HS-5 (cell line): ENCODE measurements at places on chromosomes 13 and 19.
A peak's percentile ranks its signal among the peaks of the same experiment; 100 is the strongest.

DNA sequence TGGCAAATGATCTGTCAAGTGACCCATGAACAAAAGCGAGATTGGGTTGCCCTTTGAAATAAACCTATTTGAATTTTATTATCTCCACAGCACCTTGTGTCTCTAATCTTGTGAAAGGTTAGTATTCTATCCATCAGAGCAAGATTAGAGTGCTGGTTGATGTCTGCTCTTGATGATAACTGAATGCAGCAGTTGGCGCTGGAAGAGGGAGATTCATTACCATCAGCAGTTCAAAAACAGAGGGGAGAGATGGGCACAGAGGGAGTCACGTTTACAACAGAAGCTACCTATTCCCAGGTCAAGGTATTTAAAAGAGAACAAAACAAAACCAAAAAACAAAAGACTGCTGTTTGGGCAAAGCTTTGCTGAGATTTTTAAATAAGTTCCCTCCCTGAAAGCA is 588.1 kb downstream of the GPC6 start:
- no peak for DNase-seq

DNA sequence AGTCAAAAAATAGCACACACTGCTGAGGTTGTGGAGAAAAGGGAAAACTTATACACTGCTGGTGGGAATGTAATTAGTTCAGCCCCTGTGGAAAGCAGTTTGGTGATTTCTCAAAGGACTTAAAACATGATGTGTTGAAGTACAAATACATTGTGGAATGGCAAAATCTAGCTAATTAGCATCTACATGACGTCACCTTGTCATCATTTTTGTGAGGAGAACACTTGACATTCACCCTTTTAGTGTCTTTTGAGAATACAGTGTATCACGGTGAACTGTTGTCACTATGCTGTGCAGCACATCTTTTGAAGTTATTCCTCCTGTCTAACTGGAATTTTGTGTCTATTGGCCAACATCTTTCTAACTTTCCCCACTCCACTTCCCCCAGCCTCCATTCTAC is 5.6 kb downstream of the OR7A10 start:
- DNase-seq = no peak

GRCh38 chr13:98890186-98890585 is 87.7 kb downstream of the DOCK9 start:
- peak; percentile 65 for DNase-seq

DNA sequence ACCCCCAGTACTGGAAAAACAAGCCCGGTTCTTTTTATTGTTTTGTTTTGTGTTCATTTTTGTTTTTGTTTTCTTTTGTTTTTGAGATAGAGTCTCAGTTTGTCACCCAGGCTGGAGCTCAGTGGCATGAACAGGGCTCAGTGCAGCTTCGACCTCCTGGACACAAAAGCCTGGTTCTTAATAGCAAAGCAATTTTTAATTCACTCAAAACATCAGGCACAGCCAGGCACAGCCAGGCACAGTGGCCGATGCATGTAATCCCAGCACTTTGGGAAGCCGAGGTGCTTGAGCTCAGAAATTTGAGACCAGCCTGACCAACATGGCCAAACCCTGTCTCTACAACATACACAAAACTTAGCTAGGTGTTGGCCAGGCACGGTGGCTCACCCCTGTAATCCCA is 30.7 kb downstream of the INSR start:
- DNase-seq = no peak

DNA sequence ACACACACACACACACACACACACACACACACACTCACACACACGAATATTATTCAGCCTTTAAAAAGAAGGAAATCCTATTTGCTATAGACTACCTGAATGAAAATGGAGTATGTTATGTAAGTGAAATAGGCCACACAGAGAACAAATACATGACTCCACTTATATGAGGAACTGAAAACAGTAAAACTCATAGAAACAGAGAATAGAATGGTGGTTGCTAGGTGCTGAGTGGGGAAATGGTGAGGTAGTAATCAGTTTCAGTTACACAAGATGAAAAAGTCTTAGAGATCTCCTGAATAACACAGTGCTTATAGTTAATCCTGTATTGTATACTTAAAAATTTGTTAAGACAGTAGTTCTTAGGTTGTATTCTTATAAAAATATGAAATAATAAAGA is 8.2 kb downstream of the ZNF677 start:
- DNase-seq = no peak

- DNase-seq = no peak
These were observed 8.7 kb downstream of the HIPK4 start for GRCh38 chr19:40381321-40381720.

GRCh38 chr13:32594157-32594738 is 8.0 kb downstream of the PDS5B start:
- no peak for DNase-seq

DNA sequence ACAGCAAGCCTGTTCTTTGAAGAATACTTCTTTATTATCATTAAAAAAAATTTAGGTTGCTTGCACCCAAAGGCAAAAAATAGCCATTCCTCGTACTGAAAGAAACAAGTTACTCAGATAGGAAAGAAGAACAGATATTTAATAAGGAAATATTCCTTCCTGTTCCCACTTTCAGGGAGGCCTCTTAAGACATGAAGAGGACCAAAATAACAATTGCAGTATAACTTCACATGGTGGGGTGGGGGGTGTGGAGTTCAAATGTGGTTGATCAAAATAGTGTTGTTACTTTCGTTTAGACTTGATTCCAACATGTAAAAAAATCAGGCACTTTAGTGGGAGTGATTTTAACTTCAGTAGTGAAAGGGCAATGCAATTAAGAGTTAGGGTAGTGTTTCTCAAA is 3.6 kb downstream of the RGCC start:
- DNase-seq = no peak

DNA sequence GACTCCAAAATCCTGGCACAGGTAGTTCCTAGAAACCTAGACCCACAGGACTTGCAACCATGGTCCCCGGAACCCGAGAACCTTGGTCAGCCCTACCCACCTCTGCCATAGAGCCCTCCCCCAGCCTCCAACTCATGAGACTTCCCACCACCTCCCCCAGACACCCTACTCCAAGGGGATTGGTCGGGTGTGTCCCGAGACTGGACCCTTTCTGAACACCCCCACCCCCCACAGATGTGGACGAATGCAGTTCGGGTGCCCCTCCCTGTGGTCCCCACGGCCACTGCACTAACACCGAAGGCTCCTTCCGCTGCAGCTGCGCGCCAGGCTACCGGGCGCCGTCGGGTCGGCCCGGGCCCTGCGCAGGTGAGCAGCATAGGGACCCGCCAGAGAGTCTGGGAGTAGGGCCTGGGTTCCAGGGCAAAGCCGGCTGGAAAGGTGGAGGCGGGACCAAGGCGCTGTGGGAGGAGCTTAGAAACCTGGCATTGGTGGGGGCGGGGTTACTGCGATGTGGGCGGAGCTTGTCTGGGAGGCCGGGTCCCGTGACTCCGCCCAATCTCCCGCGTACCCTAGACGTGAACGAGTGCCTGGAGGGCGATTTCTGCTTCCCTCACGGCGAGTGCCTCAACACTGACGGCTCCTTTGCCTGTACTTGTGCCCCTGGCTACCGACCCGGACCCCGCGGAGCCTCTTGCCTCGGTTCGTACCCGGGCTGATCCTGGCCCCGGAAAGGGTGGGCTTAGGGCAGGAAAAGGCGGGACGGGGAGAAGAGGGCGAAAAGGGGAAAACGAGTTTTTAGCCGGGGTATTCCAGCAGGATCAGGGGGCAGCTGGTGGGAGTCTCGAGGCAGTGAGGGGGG is 11.9 kb downstream of the LTBP4 start:
- DNase-seq = no peak

DNA sequence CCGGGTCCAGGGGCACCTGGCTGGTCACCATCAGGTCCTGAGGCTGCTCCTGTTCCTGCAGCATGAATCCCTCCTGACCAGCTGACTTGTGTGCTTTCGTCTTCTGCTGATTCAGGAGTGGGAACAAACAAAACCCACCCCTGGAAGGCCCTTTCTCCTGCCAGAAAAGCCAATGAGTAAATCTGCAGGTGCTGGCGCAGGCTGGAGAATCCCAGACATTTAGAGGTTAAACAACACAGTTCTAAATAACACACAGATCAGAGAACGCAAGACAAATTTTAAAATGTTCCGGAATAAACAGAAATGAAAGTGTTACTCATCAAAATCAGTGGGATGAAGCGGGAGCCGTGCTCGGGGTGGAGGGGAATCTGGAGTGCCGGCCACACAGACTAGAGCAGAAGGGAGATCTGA is 60.6 kb upstream of the C13orf46 start:
- no peak for DNase-seq

DNA sequence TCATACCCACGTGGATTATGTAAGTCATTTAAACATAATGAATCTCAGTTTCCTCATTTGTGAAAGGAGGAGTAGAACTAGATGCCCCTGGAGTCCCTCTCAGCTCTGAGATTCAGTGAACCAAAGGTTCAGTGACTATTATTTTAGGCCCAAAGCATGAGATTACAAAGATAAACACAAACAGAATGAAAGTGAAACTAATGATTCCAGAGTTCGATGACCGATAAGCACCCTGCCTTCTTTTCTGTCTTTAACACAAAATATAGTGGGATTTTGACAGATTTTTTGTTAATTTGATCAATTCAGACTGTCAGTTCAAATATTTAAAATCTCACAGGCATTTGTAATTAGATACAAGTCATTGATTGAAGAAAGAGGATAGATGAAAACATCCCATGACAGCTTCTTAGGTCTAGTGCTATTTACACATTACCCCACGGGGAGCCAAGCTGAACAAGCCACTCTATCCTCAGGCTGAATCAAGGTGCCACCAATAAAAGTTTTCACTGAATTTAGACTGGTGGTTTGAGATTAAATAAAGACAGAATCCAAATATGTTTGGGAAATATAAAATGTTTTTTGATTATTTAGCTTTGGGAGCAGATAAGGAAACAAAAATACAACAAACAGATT is 64.6 kb upstream of the RAP2A start:
- no peak for DNase-seq

GRCh38 chr13:56102641-56103040 is 1038.1 kb upstream of the PRR20A start:
- no peak for DNase-seq

DNA sequence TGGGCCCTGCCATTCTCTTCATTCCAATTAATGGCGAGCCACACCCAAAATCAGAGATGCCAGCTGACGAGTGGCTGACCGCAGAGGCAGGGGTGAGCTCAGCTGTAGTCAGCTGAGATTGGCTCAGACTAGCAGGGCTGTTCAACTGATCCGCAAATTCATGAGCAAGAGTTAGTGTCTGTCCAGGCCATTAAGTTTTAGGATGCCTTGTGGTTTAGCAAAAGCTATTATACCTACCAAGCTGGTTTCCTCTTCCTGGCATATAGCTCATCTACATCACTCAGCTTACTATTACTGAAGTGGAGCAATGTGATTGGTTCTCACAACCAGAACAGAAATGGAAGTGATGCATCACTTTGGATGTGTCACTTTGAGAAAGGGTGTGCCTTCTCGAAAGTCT is 148.7 kb downstream of the NALCN start:
- peak; percentile 48 for DNase-seq

DNA sequence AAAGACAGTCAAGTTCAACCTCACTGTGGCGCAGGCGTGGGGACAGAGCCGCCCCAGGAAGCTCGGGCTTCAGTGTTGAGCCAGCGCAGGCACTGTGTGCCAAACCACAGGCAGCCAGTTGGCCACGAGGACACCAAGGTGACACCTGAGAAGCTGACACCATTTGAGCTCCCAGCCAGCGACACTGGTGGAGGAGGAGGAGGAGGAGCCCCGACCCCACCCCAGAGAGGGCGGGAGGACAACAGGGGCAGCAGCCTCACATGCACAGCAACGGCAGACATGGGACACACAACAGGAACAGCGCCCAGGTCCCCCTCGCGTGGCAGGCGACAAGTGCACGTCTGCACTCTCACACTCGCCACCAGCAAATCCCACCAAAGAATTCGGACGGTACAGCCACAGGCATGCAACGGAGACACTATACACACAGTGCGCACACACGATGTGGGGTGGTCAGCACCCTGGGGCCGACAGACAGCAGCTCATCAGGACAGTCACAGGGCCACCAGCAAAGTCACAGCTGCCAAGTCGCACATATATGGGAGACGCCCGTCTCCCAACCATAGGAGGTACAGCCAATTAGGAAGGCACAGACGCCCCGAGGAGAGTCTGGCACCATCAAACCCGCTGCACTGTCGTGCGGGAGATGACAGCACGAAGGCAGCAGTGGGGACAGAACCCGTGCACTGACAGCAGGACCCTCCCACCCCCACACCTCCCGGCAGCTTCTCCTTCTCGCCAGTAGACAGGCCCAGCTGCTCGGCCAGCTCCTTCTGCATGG is 3.4 kb downstream of the EIF3G start:
- no peak for DNase-seq

DNA sequence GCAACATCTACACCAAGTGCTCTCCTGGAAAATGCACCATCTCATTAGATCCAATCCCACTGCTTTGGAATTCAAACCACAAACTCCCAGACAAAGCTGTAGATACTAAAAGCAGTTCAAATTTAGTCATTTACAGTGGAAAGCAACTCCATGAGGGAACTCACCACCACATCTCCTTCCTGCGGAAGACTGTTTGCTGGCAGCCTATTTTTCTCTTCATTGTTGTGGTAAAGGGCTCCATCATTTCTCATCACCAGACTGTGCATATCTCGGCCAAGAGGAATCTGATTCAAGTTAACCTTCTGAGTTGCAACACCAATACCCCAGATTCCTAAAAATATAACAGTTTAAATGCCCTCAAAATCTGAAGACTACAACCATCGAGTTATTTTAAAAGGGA is 8.4 kb downstream of the SPRYD7 start:
- DNase-seq = no peak

DNA sequence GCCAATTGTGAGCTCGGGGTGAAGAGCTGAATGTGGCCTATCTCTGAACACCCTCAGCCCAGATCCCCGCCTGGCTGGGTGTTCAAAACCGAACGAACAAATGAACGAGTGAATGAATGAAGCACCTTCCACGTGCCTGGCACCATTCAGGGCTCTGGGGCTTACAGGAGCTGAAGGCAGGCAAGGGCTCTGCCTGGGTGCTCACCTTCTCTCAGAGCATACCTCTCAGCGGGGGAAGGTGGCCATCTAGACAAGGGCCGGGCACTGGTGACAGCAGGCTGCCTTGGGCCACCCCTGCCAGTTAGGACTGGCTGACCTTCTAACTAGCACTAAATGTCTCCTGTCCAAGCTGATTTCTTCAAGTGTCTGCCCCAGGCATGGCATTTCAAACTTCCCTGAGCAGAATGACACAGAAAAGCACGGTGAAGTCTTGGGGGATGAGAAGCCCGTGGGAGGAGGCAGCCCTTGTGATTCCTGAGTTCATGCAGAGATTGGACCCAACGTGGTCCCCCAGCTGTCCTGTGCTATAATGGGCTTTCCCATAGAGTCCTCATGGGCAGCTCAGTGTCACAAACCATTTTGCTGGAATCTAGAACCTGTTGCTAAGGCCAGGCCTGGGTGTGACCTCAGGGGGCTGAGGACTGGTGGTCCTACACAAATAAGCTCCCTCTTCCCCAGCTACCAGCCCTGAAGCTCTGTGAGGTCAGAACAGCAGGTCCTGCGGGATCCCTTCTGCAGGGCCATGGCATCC is 27.9 kb upstream of the VSTM2B start:
- DNase-seq = no peak

GRCh38 chr13:98484289-98485219 is 92.4 kb downstream of the STK24 start:
- DNase-seq = peak; percentile 80
